ENCODE measurements at places on chromosomes 7 and 10.
A peak's percentile ranks its signal among the peaks of the same experiment; 100 is the strongest.

GRCh38 chr7:31335884-31336201 lies 4.7 kb downstream of the NEUROD6 start:
- no peak for DNase-seq

GRCh38 chr10:59007307-59008025 lies 169.0 kb upstream of the PHYHIPL start:
- no peak for DNase-seq

DNA sequence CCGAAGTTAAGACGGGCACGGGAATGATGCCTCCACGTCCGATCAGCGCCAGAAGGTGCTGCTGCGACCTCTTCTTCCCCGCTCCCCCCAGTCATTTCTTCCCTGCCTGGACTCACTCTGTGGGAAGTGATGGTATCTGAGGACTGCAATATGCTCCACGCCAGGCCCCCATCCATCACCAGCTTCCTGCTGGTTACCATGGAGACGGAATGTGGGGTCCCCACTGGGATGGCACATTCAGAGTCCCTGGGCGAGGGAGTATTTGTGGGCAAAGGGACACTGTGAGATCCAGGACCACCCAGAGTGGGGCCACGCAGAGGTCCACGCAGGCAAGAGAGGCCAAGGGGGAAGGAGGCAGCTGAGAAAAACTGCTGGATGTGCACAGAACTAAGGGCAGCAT lies 39.7 kb downstream of the CARD11 start:
- no peak for DNase-seq

DNA sequence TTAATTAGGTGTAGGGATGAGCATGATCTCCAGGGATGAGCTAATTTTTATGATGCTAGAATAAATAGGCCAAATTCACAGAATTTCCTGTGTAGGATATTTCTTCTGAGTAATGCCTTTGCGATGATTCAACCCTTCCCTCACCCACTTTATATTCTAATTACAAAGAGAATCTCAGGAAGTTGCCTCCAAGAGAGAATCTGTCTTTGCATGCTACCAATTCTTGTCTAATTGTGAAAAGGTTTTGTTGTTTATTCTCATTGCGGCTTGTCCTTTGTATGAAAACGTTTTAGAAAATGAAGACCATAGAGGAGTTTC lies 6.3 kb downstream of the C7orf57 start:
- DNase-seq = no peak

GRCh38 chr7:71639382-71640085 lies 507.6 kb downstream of the GALNT17 start:
- no peak for DNase-seq

GRCh38 chr10:43854007-43854406 lies 205.3 kb upstream of the ZNF32 start:
- DNase-seq = peak; percentile 30

GRCh38 chr7:158355456-158356065 lies 232.1 kb downstream of the PTPRN2 start:
- peak; percentile 36 for DNase-seq

- peak; percentile 72 for DNase-seq
Measured at GRCh38 chr10:11551916-11552602, 59.4 kb downstream of the USP6NL start.

DNA sequence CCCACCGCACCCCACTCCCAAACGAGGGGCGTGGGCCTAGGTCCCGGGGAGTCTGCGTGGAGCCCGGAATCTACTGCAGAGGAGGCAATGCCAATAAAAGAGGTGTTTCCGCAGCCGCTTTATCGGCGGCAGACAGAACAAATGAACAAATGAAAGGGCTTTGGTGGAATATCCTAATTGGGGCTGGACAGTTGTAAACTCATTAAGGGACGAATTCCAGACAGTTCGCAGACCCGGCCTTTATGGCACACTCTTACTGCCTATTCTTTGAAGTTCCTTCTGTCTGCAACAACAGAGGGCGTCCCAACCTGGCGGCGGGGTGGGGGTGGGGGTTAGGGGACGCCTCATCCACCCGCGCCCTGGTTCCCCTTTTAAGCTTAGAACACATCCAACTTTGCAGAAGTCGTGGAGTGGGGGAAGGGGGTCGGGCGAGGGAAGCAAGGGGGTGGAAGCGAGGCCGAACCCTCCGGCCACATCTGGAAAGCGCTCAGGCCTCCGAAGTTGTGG lies 4.1 kb downstream of the HOXA9 start:
- DNase-seq = no peak

DNA sequence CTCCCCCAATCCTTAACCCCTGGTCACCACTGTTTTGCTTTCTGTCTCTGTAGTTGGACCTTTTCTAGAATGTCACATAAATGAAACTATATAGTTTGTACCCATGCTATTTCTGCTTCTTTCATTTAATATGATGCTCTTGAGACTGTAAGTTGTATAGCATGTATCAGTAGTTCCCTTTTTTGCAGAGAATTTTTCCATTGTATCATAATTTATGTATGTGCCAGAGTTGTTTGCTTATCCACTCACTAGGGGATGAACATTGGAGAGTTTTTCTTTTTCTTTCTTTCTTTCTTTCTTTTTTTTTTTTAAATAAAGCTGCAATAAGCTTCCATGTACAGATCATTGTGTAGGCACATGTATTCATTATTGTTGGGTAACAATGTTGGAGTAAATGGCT lies 544.8 kb downstream of the CNTNAP2 start:
- no peak for DNase-seq

DNA sequence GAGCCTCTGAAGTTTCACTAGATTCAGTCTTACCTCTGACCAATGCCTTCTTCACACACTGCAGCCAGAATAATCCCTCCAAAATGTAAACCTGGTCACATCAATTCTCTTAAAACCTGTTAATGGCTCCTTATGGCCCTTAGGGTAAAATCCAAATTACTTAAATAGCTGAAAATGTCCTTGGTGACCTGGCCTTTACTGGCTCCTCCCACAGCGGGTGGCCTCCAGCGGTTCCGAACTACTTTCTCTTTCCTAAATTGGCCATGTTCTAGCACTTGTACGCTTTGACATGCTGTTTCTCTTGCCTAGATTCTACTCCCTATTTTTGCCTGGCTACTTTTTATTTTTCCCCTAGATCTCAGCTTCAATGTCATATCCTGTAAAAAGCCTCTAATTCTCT lies 36.1 kb downstream of the AGK start:
- DNase-seq = no peak

GRCh38 chr7:120864141-120864900 lies 6.4 kb upstream of the TSPAN12 start:
- DNase-seq = no peak

- no peak for DNase-seq
Measured at GRCh38 chr7:69176841-69177240, 421.4 kb upstream of the AUTS2 start.

DNA sequence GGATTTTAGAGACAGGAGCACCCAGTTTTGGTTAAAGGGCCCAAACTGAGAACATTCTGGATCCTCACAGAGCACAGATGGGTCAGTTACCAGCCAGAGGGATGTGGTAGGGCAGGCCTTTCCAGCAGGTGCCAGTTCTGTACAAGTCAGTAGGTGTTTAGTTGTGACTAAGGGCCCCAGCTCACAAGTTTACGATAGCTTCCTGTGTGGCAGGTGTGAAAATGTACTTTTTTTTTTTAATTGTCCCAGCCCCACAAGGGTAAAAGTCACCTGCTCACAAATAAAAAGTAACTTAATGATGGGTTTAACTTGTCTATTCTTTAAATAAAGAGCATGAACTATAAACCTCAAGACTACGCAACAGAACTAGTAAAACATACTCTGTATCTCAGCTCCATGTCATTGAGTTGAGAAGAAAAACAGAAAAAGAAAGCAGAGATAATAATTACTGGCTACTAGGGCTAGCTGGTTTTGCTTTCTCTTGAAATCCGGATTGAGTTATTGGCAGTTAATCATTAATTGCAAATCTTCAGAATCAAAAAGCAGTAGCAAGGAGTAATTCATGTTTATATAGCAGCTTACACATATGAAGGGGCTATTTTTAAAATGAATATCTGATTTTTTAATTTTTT lies 15.4 kb downstream of the NFE2L3 start:
- peak; percentile 66 for DNase-seq

DNA sequence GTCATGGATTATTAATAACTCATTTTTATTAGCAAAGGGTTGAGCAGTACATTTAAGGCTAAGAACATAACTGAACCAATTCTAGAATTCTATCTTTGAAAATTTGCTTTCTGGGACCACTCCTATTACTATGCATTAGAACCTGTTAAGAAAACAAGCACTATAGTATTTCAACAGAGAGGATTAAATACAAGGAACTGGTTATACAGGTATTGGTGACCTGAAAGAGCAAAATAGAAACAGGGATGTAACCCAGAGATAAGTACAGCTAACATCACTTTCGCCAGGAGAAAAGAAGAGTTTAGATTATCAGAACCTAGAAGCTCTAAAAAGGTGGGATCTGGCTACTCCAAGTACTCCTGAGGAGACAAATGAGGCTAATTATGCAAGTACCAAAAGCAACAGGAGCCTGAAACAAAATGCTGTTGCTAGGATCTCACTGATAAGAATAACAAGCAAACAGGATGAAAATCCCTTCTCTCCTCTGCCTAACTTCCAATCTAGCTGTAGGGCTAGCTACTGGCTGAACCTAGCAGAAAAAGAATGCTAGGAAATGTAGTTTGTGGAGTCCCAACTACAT lies 32.1 kb upstream of the ELAPOR2 start:
- DNase-seq = peak; percentile 20

GRCh38 chr10:93438613-93439253 lies 43.4 kb downstream of the MYOF start:
- DNase-seq = peak; percentile 82

DNA sequence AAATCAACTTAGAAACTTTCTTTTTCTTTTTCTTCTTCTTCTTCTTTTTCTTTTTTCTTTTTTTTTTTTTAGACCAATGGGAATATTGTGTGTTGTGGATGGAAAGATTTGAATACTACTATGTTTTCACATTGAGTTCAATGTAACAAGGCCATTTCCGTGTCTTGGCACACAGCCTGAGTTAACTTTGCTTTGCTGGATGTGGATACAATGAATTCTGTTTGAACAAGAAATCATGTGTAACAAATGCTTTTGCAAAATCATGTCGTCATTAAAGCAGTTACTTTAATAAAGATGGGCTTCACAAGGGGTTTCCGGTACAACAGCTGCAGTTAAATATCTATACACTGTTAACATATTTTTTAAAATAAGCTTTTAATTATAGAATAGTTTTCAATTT lies 13.5 kb upstream of the ENTPD1 start:
- no peak for DNase-seq

GRCh38 chr10:28554952-28555351 lies 22.0 kb downstream of the WAC start:
- no peak for DNase-seq

GRCh38 chr7:9189703-9190102 lies 756.3 kb downstream of the NXPH1 start:
- DNase-seq = no peak

GRCh38 chr10:101489355-101489754 lies 98.7 kb downstream of the POLL start:
- no peak for DNase-seq

GRCh38 chr10:93826355-93826754 lies 67.4 kb upstream of the SLC35G1 start:
- no peak for DNase-seq

DNA sequence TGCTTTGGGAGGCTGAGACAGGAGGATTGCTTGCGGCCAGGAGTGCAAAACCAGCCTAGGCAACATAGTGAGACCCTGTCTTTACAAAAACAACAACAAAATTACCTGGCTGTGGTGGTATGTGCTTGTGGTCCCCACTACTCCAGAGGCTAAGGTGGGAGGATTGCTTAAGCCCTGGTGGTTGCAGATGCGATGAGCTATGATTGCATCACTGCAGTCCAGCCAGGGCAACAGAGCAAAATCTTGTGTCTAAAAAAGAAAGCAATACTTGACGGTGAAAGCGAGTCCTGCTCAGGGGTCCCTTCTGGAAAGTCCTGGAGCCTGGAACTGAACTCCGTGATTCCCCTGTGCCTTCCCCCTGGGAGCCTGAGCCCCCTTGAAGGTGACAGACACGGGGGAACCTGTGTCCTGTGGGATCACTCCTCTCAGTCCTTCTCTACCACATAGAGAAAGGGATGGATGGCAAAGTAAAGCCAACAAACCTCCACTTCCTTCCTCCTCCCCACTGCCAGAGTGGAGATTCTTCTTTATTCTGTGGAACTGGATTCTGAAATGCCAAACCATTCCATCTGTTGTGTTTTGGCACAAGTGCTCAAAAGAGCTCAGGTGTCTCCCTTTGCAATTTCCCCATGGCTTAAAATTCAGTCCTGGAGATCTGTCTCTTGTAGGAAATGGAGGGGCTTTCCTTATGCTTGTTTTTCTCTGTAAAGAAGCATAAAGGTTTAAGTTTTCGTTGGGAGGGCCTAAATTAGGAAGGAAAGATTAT lies 50.6 kb downstream of the KIAA1217 start:
- no peak for DNase-seq

DNA sequence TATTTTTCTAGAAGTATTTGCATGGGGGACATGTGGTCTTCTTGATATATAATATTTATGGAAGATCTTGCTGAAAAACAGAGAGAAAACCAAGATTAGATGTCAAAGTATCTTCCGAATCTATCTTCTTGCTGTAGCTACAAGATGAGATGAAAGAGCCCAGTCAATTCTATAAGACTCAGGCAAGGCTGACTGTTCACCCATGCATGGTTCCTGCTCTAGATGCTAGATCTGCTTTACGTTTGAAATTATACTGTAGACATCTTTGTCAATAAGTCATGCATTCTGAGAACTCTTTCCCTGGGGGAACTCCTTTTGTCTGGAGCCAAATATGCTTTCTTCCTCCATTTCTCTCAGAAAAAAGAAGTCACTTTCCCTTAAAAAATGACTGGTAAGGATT lies 1292.0 kb downstream of the XPNPEP1 start:
- DNase-seq = no peak

GRCh38 chr10:80137031-80137862 lies 4.7 kb downstream of the PLAC9 start:
- DNase-seq = no peak

Measured in HT-29 (cell line).